Caco-2 (cell line): ENCODE measurements at places on chromosomes 13 and 19.
A peak's percentile ranks its signal among the peaks of the same experiment; 100 is the strongest.

GRCh38 chr19:55486971-55487923, 989 bp upstream of the SSC5D start:
- DNase-seq = no peak

DNA sequence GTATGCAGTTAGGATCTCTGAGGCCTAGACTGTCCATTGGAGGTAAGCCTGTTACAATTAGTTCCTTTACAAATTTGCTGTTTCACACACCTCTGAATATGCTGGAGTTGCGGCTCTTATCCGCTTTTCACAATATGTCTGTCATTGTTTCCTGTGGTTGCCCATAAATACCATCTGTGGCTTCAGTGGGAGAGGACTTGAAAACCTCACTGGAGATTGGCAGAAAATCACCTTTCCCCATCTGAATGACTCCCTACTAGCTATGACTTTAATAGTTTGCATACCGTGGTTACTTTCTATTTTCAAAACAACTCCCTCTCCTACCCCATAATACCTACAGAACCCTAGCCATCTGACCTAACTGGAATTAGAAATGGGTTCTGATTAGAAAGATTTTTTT, 454.3 kb downstream of the PCDH17 start:
- DNase-seq = no peak

- DNase-seq = peak; percentile 89
Measured at GRCh38 chr13:52617070-52618060, 24.9 kb upstream of the HNRNPA1L2 start.

GRCh38 chr13:49925881-49926418, 10.2 kb downstream of the SPRYD7 start:
- DNase-seq = no peak

GRCh38 chr19:55071129-55071502, 4.6 kb upstream of the EPS8L1 start:
- no peak for DNase-seq

GRCh38 chr13:112821340-112822055, 131.7 kb downstream of the ATP11A start:
- DNase-seq = no peak

GRCh38 chr13:97321101-97321500, 99.0 kb downstream of the MBNL2 start:
- DNase-seq = no peak

GRCh38 chr13:99417201-99418102, 83.8 kb upstream of the TM9SF2 start:
- peak; percentile 23 for DNase-seq

GRCh38 chr19:47573071-47574026, at the start of gene ZNF541:
Gene ZNF541 (minus strand): TSS chr19:47573148. CDS start chr19:47555856, 17,292 bp downstream.
- no peak for DNase-seq

GRCh38 chr19:7926021-7926726, at the start of gene CTXN1:
Gene CTXN1 (minus strand): TSS chr19:7926135. CDS start chr19:7925538, 597 bp downstream.
- peak; percentile 86 for DNase-seq

- no peak for DNase-seq
Measured at GRCh38 chr13:50511877-50512341, 331.6 kb downstream of the DLEU7 start.

DNA sequence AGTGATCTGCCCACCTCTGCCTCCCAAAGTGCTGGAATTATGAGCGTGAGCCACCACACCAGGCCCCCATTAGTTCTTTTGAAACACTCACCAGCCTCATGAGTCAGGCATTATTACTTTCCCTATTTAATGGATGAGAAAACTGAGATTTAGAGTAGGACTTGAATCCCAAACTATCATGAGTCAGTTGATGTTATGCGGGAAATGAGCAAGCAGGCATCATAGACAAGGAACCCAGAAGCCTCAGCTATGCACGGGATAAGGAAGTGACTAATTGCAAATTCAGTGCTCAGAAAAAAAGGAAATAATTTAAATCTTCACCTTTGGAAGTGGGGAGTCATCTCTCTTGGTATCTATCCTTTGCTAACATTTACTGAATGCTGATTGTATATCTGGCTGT, 217.5 kb downstream of the ABCC4 start:
- DNase-seq = no peak

- no peak for DNase-seq
Measured at GRCh38 chr19:47561440-47562057, 11.4 kb downstream of the ZNF541 start.

GRCh38 chr13:47087841-47088240, 191.0 kb upstream of the HTR2A start:
- DNase-seq = no peak

DNA sequence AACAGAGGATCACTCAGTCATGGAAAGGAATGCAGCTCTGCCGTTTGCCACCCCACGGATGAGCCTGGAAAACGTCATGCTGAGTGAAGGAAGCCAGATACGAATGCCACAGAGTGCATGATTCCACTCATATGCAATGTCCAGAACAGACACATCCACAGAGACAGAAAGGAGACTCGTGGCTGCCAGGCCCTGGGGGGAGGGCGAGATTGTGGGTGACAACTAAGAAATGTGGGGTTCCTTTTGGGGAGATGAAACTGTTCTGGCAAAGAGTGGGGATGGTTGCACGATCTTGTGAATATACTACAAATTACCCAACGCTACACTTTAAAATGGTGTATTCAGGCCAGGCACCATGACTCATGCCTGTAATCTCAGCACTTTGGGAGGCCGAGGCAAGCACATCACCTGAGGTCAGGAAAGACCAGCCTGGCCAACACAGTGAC, 27.2 kb upstream of the NAPA start:
- DNase-seq = no peak

DNA sequence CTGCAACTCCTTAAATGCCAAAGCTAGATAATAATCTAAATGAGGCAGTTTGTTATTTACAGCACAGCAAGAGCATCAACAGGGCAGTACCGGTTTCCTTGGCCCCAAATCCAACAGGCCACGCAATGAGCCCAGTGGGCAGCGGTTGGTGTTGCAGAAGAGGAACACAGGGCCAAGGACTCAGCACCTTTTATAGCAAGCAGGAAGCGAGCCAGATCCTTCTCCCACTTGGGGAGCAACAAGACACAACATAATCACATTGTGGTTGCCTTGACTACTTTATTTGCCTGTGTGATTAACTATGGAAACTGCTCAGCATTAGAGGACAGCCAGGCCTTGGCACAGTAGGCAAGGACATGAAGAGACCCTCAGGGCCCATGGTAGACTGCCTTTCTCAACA, 67.1 kb upstream of the HTR2A start:
- DNase-seq = no peak

- no peak for DNase-seq
Measured at GRCh38 chr13:101115762-101116171, 300.5 kb downstream of the NALCN start.

DNA sequence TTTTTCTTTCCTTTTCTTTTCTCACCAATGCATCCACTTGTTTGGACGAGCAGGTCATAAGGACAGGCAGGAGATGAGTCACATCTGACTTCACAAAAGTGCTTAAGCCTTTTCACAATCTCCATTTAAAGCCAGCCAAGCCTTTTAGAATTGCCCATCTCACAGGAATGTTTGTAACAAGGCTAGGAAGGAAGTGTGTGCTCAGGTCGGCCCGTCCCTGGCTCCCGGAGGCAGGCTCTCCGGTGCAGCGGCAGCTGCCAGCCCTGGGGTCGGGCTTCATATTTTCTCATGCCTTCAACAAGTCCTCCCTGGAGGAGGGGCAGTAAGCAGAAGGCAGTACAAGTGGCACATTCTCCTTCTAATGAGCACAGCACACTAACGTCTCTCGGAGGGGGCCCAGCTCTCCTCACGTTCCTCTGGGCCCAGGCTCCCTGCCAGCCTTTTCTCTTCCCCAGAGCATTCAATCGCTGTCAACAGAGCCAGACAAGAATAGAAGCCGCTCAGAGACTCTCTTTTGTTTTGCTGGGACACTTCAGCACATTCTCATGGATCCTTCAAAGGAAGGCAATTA, 180.5 kb downstream of the COL4A1 start:
- no peak for DNase-seq

- DNase-seq = no peak
Measured at GRCh38 chr19:31275068-31275334, 74.2 kb downstream of the TSHZ3 start.
